Fibroblast of the aortic adventitia (primary cell): ENCODE measurements at places on chromosomes 7 and 10.

GRCh38 chr10:67225226-67225625, 299.4 kb downstream of the LRRTM3 start:
- no peak for DNase-seq

GRCh38 chr10:102384053-102384452, 11.5 kb upstream of the NFKB2 start:
- DNase-seq, result peak; percentile 15

GRCh38 chr7:78620920-78621319, 822.3 kb downstream of the PHTF2 start:
- DNase-seq, result peak; percentile 9

DNA sequence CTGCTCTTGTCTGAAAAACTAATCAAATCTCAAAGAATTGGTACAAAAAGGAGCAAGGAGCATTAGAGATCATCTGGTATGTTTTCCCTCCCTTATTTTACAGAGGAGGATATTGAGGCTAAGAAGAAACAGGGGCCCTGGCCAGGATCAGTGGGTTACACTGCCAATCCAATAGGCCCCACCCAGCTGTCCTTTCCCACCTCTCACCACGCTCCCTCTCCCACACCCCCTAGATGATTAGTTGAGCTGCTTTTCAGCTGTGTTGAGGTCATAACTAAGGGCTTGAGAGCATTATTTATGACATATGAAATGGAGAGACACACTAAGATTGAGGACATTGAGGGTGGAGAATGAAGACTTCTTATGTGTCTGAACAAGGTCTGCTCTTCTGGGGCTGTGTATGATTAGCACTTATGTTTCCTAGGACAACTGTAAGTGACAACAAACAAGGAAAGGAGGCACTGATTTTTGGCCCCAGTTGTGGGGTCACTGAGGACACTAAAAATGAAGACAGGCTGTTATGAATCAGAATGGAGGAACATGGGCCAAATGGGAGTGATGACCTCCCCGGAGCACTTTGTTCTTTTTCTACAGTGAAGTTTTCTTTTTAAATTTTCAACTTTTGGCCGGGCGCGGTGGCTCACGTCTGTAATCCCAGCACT, 26.5 kb downstream of the VWA2 start:
- peak; percentile 42 for DNase-seq
